Aorta (tissue), 5 donors: ENCODE measurements at places on chromosomes 4 and X. TPM values are rescaled to one million over a fixed set of nuclear protein-coding genes. Genes with fewer than 3 reads are reported as not detected.

DNA sequence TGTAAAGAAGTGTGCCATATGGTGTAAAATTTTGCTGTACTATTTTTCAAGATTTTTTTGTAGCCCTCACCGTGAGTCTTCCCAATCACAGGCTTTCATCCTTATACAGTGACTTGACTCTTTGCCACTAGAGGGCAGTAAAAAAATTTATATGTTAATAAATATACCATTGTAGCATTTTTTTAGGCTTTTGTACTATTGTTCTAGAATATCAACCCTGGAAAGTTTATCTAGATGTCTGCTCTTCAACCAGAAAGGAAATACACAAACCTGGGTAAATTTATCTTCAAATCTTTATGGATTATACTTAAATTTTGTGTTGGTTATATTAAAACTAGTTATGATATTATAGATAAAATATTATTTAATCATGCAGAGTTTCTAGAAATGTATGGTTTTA is 235.3 kb downstream of the TENM3 start:
- H3K27ac ChIP-seq, result no peak overlapping the region
- no peak for DNase-seq
- H3K4me3 ChIP-seq, result no peak overlapping the region
- H3K36me3 ChIP-seq, result no peaks in the 10 kb centered on the region
- H3K27me3 ChIP-seq, result no peaks in the 10 kb centered on the region

GRCh38 chrX:150570512-150570911 is 2.1 kb downstream of the MTM1 start:
- no peaks in the 10 kb centered on the region for H3K27me3 ChIP-seq
- no peak overlapping the region for H3K27ac ChIP-seq
- no peaks in the 10 kb centered on the region for H3K4me1 ChIP-seq
- DNase-seq, result no peak

DNA sequence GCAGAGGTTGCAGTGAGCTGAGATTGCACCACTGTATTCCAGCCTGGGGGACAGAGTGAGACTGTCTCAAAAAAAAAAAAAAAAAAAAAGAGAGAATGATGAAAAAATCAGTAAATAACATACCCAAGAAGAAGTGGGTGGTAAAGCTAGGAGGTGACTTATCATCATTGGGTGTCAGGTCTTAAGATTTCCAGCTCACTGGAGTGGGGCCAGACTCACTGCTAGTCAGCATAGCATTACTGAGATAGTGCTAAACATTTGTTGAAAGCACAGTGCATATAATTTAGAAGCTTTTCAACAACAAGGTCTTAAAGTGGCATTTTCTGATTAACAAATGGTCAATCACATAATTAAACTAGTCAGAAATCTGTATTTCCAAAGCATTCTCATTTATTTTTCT is 221.8 kb upstream of the GYPA start:
- no peaks in the 10 kb centered on the region for H3K4me1 ChIP-seq
- no peak overlapping the region for H3K27ac ChIP-seq
- no peaks in the 10 kb centered on the region for H3K36me3 ChIP-seq
- DNase-seq, result no peak
- H3K4me3 ChIP-seq, result no peak overlapping the region
- H3K27me3 ChIP-seq, result no peaks in the 10 kb centered on the region

DNA sequence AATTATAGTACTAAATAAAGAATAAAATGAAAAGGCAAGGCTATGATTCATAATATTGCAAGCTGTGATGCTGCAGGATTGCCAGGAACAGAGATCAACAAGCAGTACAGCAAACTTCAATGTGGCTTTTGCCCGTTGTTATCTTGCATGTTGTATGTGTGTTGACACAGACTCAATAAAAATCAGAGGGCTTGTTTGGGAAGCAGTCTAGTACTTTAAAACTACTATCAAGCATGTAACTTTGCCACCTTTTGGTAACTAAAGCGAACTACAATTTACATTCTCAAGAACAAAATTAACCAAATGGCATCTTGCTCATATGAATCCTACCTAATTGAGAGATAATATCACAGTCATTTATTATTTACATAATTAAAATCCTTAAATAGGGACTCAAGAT is 79.8 kb upstream of the GPM6A start:
- H3K36me3 ChIP-seq, result no peaks in the 10 kb centered on the region
- H3K4me1 ChIP-seq, result no peaks in the 10 kb centered on the region
- H3K27ac ChIP-seq, result no peak overlapping the region
- no peak for DNase-seq
- H3K27me3 ChIP-seq, result no peaks in the 10 kb centered on the region

GRCh38 chr4:43253541-43253940 is 361.0 kb downstream of the GRXCR1 start:
- no peaks in the 10 kb centered on the region for H3K27me3 ChIP-seq
- H3K4me1 ChIP-seq, result no peaks in the 10 kb centered on the region
- no peaks in the 10 kb centered on the region for H3K36me3 ChIP-seq
- no peak overlapping the region for H3K27ac ChIP-seq

DNA sequence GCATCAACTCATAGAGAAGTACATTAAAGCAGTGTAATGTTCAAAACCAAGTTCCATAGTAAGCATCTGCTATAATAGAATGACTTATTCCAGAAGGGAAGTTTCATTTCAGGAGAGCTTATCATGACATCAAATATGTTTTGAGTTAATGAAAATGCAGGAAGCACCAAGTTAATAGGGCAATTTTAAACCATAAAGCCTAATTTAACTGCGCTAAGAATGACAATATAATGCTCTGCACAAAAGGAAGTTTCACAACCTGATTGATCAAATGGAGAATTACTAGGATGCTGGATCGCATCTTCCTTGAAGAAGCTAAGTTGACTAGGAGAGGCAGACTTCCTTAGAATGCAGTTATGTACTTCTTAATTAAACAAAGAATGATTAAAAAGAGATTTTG is 416.9 kb upstream of the MAGEB2 start:
- no peaks in the 10 kb centered on the region for H3K36me3 ChIP-seq
- DNase-seq, result no peak
- H3K4me1 ChIP-seq, result no peaks in the 10 kb centered on the region
- no peak overlapping the region for H3K27ac ChIP-seq
- no peaks in the 10 kb centered on the region for H3K27me3 ChIP-seq

DNA sequence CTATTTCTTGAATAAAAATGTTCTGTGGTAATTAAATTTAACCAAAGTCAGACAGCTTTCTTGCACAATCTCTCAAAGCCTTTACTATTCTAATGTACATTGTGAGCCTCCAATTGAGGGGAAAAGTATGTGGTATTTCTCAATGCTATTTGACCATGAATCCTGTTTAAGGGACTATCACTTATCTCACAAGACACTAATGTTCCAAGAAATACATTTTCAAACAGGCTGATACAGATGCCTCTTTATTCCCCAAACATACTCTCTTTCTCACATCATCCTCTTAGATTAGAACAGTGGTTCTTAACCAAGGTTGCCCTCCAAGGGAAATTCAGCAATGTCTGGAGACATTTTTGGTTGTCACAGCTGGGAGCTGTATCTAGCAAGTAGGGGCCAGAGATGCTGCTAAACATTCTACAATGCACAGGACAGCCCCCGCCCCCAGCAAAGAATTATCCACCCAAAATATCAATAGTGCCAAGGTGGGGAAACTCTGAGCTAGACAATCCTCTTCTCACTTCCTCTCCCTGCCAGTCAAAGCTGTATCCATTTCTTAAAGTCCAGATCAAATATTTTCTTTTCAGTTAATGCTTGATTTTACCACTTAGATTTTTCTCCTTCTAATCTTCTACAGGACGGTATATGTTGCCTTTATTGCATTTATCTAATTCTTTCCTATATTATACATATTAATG is 129.2 kb upstream of the TRIM2 start:
- H3K4me3 ChIP-seq, result no peak overlapping the region
- no peaks in the 10 kb centered on the region for H3K36me3 ChIP-seq
- no peaks in the 10 kb centered on the region for H3K4me1 ChIP-seq
- H3K27ac ChIP-seq, result no peak overlapping the region
- H3K27me3 ChIP-seq, result no peaks in the 10 kb centered on the region

The RBM47 gene
- total RNA-seq, result 33.5 TPM
